ENCODE measurements at places on chromosomes 4 and X.
A peak's percentile ranks its signal among the peaks of the same experiment; 100 is the strongest.

GRCh38 chr4:53119680-53120079 is 246.2 kb downstream of the SCFD2 start:
- peak; percentile 51 for DNase-seq

DNA sequence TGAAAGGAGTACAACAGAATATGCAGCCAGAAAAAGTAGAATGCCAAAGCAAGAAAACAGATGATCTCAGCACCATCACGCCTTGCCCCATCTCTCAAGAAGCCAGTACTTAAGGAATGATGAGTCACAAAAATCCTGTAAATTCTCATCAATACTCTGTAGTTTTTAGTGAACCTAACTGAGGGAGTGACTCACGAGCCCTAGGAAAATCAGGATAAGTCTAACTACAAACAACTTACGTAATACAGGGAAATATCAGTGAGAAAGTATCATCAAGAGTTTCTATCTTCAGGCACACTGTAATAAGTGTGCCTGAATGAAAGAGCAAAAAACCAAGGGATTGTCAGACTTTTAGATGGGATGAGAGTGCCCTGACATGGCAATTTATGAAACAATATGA is 644.4 kb downstream of the STPG2 start:
- no peak for DNase-seq

DNA sequence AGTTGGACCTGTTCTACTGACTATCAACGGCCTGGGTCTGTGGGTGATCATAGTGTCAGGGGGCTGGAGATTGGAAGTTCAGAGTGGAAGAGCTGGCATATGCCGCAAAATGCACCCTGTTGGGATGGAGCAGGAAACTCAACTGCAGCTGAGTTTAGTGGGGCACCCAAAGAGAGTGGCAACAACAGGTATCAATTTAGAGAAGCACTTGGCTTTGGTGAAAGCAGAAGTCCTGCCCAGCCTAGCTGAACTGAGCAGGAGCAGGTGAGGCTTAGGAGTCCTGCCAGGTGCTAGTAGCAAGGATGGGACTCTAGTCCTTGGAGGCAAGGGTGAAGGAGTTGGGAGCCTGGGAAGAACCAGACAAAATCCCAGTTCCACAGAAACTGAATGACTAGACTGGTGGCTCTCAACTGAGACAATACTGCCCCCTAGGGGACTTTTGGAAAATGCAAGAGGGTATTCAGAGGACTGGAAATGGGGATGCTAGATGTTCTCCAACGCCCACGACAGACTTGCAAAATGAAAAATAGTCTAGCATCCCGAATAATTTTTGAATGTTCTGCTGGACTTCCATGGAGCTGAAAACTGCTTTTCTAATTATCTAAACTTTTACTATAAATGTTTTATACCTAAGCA is 49.4 kb downstream of the RTL9 start:
- DNase-seq = peak; percentile 62

- DNase-seq = no peak
These were observed 26.3 kb downstream of the SORCS2 start for GRCh38 chr4:7218686-7219085.

DNA sequence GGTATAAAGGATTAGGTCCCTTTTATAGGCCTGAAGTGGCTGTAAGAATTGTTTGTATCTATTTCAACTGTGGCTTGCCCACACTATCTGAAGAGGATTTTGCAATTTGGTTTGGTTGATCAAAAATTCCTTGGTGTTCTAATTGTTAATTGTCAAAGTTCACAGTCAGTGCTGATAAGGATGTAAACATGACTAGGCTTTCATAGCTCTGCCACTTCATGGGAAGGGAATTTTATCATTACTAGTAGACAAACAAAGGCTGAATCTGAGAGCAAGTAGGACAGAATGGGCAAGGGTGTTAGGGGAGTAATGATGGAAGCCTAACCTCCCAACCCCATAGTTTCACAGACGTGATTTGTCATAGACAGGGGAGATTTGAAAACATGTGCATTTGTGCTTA is 1131.7 kb downstream of the SH3BGRL start:
- DNase-seq = no peak

- no peak for DNase-seq
These were observed 234.8 kb downstream of the COL25A1 start for GRCh38 chr4:109067508-109068235.

All from left kidney (tissue), 8 donors.